Activated CD8-positive, alpha-beta memory T cell treated with anti-CD3 and anti-CD28 coated beads, Interleukin-2, amount 50 U/mL, for 4 hours (primary cell): ENCODE measurements at places on chromosomes 4 and X.

- peak; percentile 25 for DNase-seq
These were observed 71.0 kb downstream of the AFF1 start for GRCh38 chr4:87005690-87006425.

- DNase-seq, result no peak
These were observed 186.5 kb downstream of the RAP1GDS1 start for GRCh38 chr4:98447648-98448047.

DNA sequence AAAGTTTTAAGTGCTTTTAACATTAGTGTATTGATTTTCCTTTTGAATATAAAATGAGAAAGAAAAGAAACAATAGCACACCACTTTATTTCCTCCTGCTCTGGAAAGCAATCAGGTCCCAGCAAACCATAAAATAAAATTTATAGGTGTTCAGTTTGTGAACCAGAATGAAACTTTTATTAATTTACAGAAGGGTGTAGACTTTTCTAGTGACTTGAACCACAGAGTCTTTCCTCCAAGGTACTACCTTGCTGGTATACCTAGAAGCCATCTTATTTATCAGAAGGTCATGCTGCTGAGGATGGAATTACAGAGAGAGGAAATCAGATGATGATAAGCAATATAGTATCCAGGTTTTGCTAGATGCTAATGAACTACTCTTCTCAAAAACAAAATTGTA is 27.6 kb upstream of the RPS6KA3 start:
- DNase-seq, result no peak

DNA sequence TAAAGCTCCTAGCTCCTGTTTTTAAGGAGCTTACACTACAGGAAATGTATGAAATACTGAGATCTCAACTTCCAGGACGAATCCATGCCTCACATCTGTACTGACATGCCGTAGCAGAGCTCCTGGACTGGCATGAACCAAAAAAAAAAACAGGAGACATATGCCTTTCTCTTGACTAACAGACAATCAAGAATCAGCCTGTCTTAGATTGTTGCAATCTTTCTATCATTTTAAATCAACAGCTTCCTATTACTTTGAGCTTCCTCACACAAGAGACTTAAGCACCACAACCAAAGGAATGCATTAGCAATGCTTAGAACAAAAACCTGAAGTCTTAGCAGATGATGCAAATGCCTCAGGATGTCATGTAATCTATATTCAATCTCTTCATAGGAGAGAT is 34.7 kb upstream of the AREG start:
- DNase-seq, result no peak

GRCh38 chr4:26361297-26361696 is 40.5 kb downstream of the RBPJ start:
- no peak for DNase-seq

DNA sequence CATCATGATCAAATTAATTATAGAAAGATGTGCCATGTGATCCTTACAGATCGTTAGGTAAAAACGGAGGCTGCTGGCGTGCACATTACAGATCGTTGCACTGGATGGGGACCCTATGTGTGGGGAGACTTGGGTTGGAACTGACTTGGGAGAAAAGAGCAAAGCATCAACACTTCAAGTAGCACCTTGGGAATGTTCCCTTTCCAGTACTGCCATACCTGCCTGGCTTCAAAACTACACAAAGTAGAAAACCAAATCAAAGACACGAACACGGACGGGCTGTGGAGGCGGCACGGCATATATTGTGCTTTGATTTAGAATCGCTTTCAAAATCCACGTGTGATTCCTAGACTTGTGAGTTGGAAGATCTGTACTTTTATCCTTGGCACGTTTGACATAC is 898 bp downstream of the CMC4 start:
- DNase-seq, result no peak

DNA sequence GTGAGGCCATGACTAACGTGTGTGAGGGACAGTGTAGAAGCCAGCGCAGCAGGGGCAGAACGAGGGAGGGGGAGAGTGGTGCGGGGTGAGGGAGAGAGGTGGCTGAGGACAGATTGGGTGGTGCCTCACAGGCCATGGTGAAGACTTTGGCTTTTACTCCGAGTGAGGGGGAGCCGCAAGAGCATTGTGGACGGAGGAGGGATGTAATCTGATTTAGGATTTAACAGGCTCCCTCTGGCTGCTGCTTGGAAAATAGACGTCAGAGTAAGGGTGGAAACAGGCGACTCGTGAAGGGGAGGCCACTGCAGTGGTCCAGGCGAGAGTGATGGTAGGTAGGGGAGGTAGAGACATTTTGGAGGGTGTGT is 13.0 kb downstream of the PPP1R3F start:
- no peak for DNase-seq

DNA sequence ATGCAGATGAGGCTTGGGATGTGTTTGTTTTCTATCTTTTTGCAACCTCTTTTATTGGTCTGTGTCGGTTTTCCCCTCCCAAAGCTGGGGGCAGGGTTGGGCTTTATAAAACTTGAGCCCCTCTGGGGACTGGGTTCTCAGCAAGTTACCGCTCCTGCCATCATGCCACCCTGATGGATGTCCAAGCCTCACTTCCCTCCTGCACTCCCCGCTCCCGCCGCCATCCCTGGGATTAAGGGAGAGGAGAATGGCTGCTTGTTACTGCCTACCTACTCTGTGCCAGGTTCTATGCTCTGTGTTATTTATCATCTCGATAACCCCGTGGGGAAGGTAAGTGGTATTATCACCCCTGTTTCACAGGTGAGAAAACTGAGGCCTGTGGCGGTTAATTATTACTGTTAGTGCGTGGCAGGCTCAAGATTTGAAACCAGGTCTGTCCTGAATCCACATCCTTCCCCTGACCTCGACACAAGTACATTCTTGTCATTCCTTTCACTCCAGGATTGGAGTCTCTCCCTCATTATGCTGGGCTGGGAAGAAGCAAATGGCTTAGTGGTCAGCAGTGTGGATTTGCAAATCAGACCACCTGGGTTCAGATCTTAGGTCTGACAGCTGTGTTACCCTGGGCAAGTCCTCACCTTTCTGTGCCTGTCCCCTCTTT is 4.5 kb downstream of the UBA1 start:
- no peak for DNase-seq

GRCh38 chrX:137352101-137352660 is 213.7 kb upstream of the ZIC3 start:
- no peak for DNase-seq

- no peak for DNase-seq
These were observed 9.5 kb downstream of the EPGN start for GRCh38 chr4:74317616-74318246.

DNA sequence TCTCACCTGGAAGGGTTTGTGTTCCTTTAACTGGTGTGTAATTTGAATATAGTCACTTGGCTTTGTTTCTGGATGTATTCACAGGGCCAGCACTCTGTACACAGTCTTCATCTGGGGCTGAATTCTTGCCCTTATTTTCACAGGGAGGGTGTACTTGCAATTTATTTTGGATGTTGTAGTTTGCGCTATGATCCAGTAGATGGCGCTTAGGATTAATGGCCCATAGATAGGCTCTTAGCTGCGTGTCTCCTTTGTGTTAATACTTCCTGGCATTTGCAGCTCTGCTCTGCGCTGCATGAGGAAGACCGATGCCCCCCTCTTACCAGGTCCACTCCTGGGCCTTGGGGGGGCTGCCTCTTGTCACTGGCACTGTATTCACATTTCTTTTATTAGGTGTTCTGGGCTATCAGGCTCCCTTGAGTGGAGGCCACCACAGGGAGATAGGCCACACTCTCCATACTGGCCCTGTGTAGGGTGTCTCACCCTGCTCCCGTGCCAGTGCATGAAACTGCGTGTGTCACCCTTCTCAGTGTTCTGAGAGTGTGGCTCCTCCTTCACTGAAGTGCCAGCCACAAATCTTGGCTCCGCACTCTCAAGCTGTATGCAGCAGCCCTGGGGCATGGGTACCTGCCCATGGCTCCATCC is 562.2 kb downstream of the ZIC3 start:
- no peak for DNase-seq

DNA sequence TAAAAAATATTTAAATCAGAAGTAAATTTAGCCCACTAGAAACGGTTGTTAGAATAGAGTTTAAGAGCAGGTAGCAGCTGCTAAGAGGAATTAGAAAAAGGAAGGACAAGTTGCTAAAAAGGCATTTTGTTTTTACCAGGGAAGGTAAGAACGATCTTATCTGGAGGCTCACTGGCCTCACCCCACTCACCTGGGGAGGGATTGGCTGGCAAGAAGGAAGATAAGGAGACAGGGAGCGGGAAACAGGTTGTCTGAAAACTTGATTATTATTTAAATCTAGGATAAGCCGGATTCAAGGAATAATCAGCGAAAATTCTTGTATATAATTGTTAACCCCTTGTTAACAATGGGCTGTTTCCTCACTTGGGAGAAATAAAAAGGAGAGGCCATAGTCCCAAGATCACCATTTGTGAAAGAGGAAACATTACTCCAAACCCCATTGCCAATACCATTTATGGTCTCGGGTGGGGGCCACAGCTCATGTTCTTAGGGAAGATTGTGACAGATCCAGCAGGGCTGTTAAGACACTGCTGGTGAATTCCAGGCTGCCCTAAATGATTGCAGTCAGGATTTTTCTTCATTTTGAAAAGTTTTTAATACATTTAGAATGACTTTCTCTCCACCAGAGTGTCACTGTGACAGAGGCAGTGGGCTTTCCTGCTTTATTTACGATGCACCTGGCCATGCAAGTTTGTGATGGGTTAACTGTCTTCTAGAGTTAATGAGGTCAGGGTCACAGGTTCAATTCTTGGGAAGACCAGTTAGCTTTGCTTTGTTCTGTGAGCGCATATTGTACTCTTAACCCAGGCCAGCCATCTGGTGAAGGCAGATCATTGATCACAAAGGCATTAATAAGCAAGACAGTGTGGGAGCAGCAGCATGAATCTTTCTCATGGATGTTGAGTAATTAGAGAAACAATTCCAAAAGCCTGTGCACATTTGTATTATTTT is 106.6 kb downstream of the CEP135 start:
- no peak for DNase-seq

DNA sequence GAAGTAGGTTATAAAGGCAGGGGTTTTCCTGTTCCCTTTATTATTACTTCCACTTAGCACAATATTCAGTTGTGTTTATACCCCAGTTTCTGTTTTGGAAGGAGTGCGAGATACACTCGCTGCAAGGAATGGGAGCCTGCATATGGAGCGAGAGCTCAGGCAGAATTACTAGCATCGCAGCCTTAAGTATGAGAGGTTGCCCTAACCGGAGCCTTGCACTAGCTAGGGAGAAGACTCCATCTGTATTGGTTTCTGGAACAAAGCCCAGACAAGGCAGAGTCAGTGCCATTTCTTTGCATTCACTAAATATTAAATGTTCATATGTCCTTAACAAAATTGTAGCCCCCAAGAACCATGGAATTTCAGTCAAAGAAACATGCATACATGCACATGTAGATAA is 6.2 kb upstream of the DCTD start:
- no peak for DNase-seq

GRCh38 chrX:110326712-110327111 is 8.8 kb upstream of the AMMECR1 start:
- DNase-seq, result no peak

GRCh38 chr4:167986044-167986443 is 106.3 kb upstream of the ANXA10 start:
- DNase-seq, result no peak

DNA sequence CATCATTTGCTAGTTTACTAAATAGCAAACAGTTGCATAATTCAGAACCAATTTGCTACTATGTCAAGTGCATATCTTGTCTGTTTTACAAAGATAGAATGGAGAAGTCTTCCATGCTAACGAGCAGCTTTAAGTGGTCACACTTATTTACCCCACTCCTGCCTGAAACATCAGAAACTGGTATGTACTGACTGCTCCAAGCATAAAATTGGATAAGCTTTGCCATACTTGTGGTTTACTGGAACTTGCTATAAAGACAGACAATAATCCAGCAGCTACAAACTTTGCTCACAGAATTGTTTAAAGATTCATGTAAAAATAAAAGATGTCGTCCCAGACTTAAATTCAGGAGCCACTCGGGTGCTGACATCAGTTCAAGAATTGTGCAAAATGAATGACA is 13.3 kb upstream of the CDKL2 start:
- DNase-seq, result no peak

DNA sequence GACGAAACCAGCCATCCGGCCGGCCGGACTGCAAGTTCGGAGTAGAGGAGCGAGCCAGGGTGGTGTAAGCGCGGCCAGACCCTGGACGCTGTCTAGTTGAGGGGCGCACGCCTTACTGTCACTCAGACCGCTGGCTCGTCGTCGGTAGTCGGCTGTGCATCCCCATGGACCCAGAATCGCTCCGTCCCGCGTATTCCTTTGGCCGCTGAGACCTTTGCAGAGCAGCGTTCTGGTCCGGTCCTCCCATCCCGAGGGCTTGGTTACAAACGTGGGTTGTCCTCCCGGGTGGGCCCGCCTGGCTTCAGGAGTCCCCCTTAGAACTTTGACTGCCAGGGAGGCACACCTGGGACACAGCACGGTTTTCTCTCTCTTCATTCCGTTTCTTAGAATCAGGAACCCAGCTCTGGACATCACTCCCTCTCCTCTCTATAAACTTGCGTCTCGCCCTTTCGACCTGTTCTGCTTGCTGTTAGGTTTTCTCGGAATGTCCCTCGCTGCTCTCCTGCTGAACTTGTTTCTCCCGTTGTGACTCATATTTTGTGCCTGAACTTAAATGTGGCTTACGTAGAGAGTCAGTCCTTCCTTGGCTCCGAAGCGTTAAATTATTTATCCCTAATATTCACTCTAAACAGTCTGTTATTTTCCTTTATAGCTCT is 672 bp downstream of the PGM2 start:
- DNase-seq, result peak; percentile 17

- no peak for DNase-seq
These were observed 115.2 kb downstream of the NAA11 start for GRCh38 chr4:79210636-79211049.

DNA sequence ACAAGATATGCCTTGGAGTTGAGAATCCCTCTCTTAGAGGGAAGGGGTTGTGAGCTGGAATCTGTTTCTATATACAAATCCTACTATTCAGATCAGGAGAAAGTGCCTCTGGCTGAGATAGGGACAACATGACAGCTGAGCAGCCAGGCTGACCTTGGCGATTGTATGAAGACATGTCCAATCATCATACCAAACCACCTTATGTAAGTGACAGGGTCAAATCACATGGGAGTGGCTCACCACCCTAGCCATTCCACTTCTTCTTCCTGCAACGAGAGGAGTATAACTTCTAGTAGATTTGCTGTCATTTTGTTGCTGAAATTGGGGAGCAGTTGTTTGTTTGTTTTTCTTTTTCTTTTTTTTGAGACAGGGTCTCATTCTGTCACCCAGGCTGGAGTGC is 48.3 kb upstream of the TMEM150C start:
- no peak for DNase-seq

GRCh38 chr4:157271166-157271869 is 50.8 kb downstream of the GRIA2 start:
- no peak for DNase-seq

- peak; percentile 98 for DNase-seq
These were observed 28.1 kb downstream of the NOP14 start for GRCh38 chr4:2934813-2935761.

DNA sequence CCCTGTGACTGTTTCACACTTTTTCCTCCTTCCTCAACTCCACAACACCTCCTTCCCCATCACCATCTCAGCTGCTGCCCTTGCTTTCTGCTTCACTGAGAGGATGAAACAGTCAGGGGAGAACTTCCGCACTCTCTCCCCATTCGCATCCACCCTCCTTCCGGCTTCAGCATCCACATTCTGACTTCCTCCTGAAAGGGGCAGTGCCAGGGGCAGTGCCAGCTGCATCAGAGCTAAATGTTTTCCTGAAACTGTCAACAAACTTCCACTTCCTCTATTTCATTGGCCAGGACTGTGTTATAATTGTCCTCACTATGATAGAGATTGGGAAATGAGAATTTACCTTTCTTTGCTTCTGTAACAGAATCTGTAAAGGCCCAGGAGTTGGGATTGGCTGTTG is 18.2 kb upstream of the RASL11B start:
- DNase-seq, result no peak
